ENCODE measurements at places on chromosomes 5 and 9. TPM values are rescaled to one million over a fixed set of nuclear protein-coding genes. Genes with fewer than 3 reads are reported as not detected.

DNA sequence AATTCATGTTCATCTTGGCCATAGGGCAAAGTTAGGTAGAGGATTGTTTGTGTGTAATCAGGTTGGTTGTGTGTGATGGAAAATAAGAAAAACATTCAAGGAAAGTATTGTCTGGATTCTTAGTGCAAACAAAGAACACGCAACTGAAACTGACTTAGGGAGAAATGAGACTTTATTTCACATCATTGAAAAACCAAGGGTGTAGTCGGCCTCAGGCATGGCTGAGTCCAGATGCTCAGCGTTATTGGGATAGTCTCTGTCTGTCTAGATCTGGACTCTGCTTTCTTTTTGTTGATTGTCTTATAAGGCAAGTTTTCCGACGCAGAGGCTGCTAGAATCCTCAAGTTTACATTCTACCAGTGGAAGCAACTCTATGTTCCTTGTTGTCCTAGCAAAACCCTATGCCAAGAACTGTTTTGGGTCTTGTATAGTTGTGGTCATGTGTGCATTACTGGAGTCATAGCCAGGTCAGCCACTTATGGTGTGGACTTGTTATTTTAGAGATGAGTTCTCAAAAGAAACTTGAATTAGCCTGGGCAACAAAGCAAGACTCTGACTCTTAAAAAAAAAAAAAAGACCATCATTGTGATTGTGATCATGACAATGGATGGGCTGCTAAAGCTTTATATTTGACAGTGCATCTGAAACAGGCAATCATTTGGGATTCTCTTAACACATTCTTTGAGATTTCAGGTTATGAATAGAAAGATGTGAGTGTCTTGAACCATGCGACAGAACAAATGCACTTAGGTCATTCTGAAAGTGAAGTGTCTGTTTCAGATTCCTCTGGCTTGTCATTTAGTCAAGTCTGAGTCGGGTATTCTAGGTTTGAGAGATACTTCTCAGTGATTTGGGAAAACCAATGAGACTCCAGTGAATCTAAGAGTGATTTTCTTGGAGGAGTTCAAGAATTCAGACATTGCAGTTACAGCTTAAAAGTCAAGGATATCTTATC, 82.6 kb downstream of the DOCK2 start:
- DNase-seq = no peak

DNA sequence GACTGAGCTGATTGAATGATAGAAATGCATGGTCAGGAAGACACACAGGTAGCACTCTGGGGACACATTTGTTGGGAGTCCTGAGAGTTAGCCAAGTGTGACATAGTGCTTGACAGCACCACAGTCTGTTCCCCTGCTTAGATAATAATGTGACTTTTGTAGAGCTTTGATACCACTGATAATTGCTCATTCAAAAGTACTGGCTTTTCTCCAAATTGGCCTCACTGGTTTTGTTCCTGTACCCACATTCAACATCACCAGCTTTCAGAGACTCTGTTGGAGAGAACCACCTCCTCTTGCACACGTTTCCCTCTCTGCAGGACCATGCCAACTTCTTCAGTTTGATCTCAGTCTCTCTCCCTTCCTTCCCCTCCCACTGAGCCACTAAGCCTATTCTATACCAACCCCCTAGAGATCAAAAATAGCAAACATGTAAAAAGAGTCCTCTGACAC, 52.5 kb upstream of the IL7R start:
- DNase-seq = no peak

GRCh38 chr9:134406366-134407120, 80.3 kb downstream of the RXRA start:
- DNase-seq = no peak

- no peak for DNase-seq
These were observed 187.6 kb upstream of the EFNA5 start for GRCh38 chr5:107858324-107858723.

DNA sequence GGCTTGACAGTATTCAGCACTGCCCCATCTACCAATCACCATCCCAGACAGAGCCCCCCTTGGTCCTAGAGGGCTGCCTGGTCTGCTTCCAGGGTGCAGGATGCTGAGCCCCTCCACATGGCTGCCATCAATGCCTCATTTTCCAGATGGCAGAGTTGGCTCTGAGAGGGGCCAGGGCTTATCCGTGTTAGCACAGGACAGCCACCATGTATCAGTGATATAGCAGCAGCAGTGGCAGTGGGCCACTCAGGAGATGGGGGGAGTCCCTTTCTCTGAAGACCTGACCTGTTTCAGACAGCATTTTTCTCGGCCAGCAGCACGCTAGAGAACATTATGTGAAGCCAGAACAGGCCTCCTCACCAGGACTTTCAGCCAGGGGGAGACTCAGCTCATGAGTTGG, 1.6 kb upstream of the SMIM32 start:
- DNase-seq = no peak

GRCh38 chr9:78221425-78221824, 14.4 kb upstream of the CEP78 start:
- DNase-seq = no peak

DNA sequence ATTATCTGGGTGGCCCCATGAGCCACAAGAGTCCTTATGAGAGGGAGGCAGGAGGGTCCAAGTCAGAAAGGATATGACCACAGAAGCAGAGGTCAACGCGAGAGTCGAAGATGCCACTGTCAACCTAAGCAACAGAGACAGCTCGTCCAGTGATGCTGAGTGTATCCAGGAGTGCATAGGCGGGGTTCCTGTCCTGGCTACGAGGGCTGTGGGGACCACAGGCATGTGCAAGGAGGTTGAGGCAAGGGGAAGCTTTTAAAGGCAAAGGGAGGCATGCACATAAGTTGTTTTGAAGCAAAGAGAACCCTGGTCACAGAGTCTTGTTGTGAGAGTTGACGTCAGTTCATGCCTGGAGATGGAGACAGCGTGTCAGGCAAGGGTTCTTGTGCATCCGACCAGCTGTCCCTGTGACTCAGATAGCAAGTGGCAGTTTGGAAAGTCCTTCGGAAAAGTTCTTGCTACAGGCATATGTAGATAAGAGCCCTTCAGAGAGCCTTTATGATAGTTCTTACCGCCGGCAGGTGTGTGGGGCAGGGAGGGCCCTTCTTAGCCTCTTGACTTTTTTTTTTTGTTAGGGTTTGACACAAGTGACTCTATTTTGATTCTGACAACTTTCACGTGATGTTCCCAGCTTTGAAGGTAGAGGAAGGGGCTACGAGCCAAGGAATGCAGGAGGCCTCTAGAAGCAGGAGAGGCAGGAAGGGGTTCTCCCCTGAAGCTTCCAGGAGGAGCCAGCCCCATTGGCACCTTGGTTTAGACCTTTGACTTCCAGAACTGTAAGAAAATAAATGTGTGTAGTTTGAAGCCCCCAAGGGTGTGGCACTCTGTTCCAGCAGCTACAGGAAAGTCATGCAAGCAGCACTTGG, 66.0 kb upstream of the FCN1 start:
- no peak for DNase-seq

- DNase-seq = no peak
These were observed 112.6 kb upstream of the ZNF608 start for GRCh38 chr5:124859027-124859426.

DNA sequence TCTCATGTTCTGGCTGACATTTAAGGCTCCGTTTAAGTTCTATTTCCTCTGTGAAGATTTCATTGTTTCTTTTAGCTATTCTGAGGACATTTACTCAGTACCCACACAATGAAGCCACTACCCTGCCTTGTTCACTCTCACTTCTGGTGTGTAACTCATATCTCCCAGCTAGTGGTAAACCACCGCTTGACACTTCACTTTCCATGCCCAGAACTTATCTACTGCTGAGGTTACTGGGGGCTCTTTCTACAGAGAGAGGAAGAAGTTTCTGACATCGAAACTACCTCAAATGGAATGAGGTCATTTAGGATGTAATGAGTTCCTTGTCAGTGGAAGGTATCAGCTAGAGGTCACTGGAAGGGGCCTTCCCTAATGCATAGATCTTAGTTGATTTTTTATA, 501.5 kb downstream of the DMAC1 start:
- DNase-seq = no peak

DNA sequence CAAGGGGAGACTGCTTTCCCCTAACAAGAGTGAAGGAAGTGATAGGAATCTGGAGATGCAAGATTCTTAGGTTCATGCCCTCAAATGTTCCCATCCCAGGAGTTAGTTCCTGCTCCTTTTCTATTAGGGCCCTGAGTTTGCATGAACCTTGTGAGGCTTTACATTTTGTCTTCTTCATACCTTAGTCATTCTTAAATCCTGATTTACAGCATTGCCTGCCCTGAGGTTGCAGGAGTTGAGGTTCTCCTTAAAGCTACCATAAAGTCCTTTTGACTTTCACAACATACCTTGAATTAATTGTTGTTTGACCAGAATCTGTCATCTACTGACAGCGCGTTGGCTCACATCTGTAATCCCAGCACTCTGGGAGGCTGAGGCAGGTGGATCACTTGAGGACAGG, 151.5 kb upstream of the ABCA1 start:
- no peak for DNase-seq

The AJM1 gene
- 1.9 TPM for polyA plus RNA-seq
